Daoy (cell line): ENCODE measurements at places on chromosomes 6 and 20.

DNA sequence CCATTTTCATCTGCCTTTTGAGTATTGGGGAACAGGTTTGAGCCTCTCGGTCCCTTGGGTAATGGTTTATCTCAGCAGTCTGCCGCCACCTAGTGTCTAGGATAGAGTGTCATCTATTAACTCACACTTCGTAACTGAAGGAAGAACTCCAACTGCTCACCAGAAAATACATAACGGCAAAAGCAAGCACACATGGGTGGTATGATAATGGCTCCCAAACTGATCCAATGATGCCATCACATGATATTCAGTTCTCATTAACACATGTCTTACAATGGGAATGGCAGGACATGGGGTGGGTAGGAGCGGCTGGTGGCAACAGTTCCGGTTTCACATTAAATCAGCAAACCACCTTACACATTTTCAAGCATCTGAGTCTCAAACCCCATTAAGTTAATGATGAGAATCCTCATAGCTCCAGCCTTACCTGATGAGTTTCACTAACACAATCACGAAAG, 110.7 kb upstream of the PHACTR1 start:
- peak; percentile 76 for DNase-seq

DNA sequence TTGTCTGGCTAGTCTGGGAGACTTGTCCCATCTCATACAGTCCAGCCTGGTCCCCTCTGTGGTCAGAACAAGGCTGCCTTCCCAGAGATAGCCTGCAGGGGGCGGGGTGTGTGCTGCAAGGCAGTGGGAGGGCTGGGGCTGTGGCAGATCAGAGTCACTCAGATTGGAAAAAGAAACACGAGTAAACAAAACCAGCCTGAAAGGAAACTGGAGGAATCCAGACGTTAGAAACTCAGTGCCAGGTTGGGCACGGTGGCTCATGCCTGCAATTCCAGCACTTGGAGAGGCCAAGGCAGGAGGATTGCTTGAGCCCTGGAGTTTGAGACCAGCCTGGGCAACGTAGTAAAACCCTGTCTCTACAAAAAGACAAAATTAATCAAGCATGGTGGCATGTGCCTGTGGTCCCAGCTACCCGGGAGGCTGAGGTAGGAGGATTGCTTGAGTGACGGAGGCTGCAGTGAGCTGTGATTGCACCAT, 20.2 kb downstream of the LEMD2 start:
- peak; percentile 83 for DNase-seq

DNA sequence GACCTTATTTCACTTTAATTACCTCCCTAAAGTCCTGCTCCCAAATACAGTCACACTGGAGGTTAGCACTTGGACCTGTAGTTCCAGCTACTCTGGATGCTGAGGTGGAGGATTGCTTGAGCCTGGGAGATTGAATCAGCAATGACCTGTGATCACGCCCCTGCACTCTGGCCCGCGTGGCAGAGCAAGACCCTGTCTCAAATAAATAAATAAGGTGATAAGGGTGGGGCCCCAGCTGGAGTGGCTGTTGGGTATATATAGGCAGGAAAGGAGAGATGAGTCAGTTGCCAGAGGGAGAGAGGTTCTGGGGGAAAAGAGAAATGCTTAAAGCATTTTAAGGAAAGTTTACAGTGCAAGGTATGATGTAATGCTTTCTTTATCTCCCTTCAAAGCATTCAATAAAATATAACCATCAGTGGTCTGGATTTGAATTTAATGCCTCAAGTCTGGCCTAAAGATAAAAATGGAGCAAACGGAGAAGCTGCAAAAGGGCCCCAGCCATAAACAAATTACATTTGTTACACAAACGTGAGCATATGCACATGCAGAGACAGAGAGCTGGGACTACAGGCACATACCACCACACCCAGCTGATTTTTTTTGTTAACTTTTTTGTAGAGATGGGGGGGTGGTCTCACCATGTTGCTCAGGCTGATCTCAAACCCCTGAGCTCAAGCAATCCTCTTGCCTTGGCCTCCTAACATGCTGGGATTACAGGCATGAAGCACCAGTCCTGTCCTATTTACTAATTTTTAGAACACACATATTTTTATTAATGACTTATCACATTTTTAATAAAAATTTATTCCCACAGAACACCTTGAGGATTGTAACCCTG, 6.1 kb upstream of the PM20D2 start:
- DNase-seq = peak; percentile 50

GRCh38 chr20:53768329-53768728, 174.7 kb upstream of the ZNF217 start:
- DNase-seq = no peak
